ENCODE measurements at places on chromosomes 6 and 20. TPM values are rescaled to one million over a fixed set of nuclear protein-coding genes. Genes with fewer than 3 reads are reported as not detected.

Gene RNF144B
- total RNA-seq, result 0.05 TPM

GRCh38 chr20:1786486-1786885 is 108.7 kb upstream of the SIRPA start:
- DNase-seq, result no peak
- H3K27me3 ChIP-seq, result peaks cover 5% of the 10 kb centered on the region
- H3K4me1 ChIP-seq, result no peaks in the 10 kb centered on the region
- no peak overlapping the region for H3K4me3 ChIP-seq
- H3K36me3 ChIP-seq, result no peaks in the 10 kb centered on the region
- no peak overlapping the region for H3K27ac ChIP-seq

Gene ABHD16B
- total RNA-seq, result not detected

Gene VWA7
- total RNA-seq, result 0.28 TPM

Gene MRAP2
- 20.3 TPM for total RNA-seq

DNA sequence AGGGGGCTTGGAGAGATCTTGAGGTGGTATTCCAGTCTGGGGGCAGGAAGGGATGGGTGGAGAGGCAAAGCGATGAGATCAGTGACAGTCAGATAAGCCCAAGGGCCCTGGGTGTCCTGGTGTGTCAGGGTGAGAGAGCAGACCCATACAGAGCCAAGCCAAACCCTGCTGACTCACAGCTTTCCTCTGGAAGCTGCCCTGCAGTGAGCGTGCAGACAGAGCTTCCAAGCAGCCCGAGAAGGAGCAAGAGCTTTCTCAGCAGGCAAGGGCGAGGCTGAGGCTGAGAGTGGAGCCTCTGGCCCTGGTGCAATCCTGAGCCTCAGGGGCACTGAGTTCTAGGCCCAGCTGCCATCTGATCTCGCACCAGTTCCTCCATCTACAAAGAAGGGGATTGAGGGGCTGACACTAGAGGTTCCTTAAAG is 91.1 kb upstream of the HIVEP1 start:
- no peaks in the 10 kb centered on the region for H3K36me3 ChIP-seq
- no peak for DNase-seq
- no peaks in the 10 kb centered on the region for H3K4me1 ChIP-seq
- H3K4me3 ChIP-seq, result no peak overlapping the region

DNA sequence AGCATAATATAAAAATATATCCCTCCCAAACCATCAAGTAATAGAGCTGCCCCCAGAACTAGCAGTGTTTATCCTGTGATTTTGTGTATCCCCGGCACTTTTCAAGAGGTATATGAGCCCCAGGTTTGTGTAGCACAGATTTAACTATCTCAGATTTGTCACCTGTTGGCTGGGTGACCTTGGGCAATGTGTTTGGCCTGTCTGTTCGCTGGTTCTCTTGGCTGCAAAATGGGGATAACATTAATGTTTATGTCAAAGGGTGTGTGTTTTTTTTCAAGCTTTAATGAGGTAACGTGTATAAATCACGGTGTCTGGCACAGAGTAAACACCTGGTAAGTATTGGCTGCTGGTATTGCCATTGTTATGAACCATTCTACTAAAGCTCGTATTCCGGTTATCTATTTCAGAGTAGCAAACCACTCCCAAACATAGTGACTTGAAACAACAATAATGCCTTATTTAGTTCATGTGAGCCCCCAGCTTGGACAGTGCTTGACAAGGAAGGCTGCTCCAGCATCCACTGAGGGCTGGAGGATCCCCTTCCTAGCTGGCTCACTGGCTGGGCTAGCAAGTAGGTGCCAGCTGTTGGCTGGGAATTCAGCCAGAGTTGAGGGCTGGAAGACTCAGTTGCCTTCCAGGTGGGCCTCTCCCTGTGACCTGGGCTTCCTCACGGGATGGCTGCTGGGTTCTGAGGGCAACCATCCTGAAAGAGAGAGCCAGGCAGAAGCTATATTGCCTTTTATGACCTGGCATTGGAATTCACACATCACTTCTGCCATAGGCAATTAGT is 36.2 kb downstream of the PDRG1 start:
- no peaks in the 10 kb centered on the region for H3K4me1 ChIP-seq
- no peaks in the 10 kb centered on the region for H3K36me3 ChIP-seq
- no peak overlapping the region for H3K4me3 ChIP-seq
- no peak for DNase-seq
- no peak overlapping the region for H3K27ac ChIP-seq
- peaks cover 26% of the 10 kb centered on the region for H3K27me3 ChIP-seq

DNA sequence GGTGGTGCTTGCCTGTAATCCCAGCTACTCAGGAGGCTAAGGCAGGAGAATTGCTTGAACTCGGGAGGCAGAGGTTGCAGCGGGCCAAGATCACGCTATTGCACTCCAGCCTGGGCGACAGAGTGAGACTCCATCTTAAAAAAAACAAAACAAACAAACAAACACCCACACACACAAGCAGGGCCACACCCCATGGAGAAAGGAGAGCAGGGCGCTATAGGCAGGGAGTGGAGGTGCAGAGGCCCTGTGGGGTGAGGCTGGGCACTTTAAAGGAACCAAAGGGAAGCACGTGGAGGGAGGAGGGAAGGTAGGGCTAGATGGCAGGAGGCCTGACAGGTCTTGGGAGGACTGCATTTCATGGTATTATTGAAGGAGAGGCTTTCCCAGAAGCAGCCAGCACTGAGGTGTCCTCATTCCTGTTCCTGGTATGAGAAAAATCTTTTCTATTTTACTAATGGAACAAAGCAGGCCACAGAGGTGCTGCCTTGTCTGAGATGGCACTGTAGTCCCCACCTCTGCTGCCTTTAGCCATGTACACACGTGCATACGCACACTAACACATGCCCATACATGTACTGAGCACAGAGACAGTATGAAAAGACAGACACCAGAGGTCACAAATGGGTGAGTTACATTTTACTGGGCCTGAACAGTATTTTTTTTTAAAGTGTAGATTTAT is 44.0 kb downstream of the BCAS4 start:
- no peaks in the 10 kb centered on the region for H3K36me3 ChIP-seq
- DNase-seq, result no peak
- peaks cover 4% of the 10 kb centered on the region for H3K4me1 ChIP-seq
- H3K27me3 ChIP-seq, result no peaks in the 10 kb centered on the region

DNA sequence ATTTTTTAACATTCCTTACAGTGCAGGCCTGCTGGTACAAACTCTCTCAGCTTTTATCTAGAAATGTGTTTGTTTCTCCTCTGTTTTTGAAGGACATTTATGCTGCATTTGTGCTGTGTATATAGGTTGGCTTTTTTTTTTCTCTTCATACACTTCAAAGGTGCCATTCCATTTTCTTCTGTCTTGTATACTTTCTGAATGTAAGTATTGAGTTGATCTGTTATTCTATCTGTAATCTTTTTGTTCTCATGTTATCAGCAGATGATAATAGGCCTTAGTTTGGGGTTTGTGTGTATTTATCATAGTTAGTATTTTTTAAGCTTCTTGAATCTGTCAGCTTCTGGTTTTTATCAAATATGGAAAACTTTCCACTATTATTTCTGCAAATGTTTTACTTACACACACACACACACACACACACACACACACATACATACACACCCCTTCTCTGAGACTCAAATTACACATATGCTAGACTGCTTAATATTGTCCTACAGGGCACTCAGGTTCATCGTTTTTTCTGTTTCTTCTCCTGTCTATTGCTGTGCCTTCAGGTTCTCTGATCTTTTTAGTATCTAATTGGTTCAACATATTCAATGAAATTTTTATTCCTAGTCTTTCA is 74.6 kb downstream of the RPP40 start:
- DNase-seq, result no peak
- no peak overlapping the region for H3K4me3 ChIP-seq
- H3K36me3 ChIP-seq, result no peaks in the 10 kb centered on the region
- H3K27me3 ChIP-seq, result no peaks in the 10 kb centered on the region

DNA sequence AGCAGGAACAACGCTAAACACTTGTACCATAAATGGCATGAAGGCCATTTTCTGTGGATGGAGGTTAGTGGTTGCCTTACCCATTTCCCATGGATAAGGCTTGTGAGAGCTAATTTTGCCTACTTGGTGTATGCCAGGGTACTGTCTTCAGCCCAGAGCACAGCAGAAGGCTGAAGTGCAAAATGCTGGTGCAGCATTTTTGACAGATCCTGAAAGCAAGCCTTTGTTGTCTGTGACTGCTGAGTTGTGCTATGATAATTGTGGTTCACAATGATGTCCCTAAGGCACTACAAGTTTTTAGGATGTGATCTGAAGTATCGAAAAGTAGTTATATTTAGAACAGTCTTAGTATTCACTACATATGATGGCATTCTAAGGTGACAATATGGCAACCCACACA is 14.7 kb upstream of the HMGN3 start:
- no peak overlapping the region for H3K27ac ChIP-seq
- H3K27me3 ChIP-seq, result no peaks in the 10 kb centered on the region
- no peak overlapping the region for H3K4me3 ChIP-seq
- no peaks in the 10 kb centered on the region for H3K36me3 ChIP-seq
- H3K4me1 ChIP-seq, result no peaks in the 10 kb centered on the region

GRCh38 chr6:118589649-118590365 is 41.7 kb downstream of the PLN start:
- no peak overlapping the region for H3K4me3 ChIP-seq
- no peak for DNase-seq
- no peaks in the 10 kb centered on the region for H3K36me3 ChIP-seq
- H3K4me1 ChIP-seq, result no peaks in the 10 kb centered on the region
- no peak overlapping the region for H3K27ac ChIP-seq

DNA sequence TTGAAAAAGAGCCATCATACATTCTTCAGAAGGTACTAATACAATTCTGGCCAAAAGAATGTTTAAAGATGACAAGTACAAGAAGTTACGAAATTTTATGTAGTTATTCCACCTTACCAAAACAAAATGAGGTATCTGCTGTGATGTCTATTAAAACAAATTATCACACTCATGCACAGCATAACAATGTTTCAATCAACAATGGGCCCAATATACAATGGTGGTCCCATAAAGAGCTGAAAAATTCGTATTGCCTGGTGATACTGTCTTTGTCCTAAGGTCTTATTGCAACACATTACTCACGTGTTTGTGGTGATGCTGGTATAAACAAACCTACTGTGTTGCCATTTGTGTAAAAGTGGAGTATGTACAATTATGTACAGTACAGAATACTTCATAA is 3.6 kb upstream of the NUP153 start:
- peaks cover 9% of the 10 kb centered on the region for H3K4me1 ChIP-seq
- DNase-seq, result no peak
- H3K4me3 ChIP-seq, result no peak overlapping the region
- H3K27me3 ChIP-seq, result no peaks in the 10 kb centered on the region

DNA sequence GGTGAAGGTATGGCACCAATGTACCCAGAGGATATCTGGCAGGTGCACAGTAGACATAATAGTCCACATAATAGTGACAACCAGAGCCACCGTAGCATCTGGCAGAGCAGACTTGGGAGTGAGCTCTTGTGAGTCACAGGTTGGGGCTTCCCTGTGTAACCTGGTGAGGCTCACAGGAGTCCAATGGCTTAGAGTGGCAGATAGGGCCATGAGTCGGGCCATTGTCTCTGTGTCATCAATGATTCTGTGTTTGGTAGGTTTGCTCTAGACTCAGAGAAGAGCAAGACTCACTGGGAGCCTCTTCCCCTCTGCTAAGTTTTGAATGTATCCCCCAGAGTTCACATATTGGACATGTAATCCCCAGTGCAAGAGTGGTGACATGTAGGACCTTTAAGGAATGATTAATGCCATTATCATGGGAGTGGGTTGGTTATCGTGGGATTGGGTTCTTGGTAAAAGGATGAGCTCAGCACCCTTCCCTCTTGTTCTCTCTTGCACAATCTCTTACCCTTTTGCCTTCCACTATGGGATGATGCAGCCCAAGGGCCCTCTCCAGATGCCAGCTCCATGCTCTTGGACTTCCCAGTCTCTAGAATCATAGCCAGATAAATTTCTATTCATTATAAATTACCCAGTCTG is 22.6 kb upstream of the SIRPA start:
- no peaks in the 10 kb centered on the region for H3K36me3 ChIP-seq
- DNase-seq, result no peak
- no peaks in the 10 kb centered on the region for H3K4me1 ChIP-seq
- no peak overlapping the region for H3K4me3 ChIP-seq

Gene PRPH2
- total RNA-seq, result 2.1 TPM

Gene TEAD3
- 8.4 TPM for total RNA-seq

Gene ECT2L
- not detected for total RNA-seq

Gene SGK2
- total RNA-seq, result 0.23 TPM

Gene CLVS2
- total RNA-seq, result not detected

- no peak for DNase-seq
- H3K27me3 ChIP-seq, result peaks cover 33% of the 10 kb centered on the region
- H3K27ac ChIP-seq, result no peak overlapping the region
- no peaks in the 10 kb centered on the region for H3K4me1 ChIP-seq
- H3K4me3 ChIP-seq, result no peak overlapping the region
Observed at GRCh38 chr20:61778495-61778863, 287.2 kb downstream of the TAF4 start.

Gene MYCT1
- total RNA-seq, result not detected

GRCh38 chr6:105474234-105474633 is 71.4 kb upstream of the PREP start:
- H3K27me3 ChIP-seq, result no peaks in the 10 kb centered on the region
- peak; percentile 53 for DNase-seq
- no peak overlapping the region for H3K27ac ChIP-seq
- H3K4me1 ChIP-seq, result no peaks in the 10 kb centered on the region
- no peak overlapping the region for H3K4me3 ChIP-seq

DNA sequence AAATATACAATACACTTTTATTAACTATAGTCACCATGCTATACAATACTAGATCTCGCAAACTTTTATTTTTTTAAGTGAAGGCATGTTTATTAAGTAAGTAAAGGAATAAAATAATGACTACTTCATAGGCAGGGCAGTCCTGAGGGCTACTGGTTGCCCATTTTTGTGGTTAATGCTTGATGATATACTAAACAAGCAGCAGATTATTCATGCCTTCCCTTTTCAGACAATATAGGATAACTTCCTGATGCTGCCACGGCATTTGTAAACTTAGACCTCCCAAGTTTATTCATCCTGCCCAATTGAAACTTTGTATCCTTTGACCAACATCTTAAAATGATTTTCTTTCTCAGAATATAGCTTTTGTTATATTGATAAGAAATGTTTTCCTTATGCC is 24.7 kb upstream of the HIVEP1 start:
- no peaks in the 10 kb centered on the region for H3K36me3 ChIP-seq
- no peak overlapping the region for H3K4me3 ChIP-seq
- no peak for DNase-seq
- H3K27me3 ChIP-seq, result no peaks in the 10 kb centered on the region

GRCh38 chr20:59735486-59735885 is 131.1 kb downstream of the PHACTR3 start:
- H3K4me1 ChIP-seq, result no peaks in the 10 kb centered on the region
- H3K27me3 ChIP-seq, result peaks cover 20% of the 10 kb centered on the region
- H3K27ac ChIP-seq, result no peak overlapping the region
- DNase-seq, result no peak
- H3K36me3 ChIP-seq, result no peaks in the 10 kb centered on the region

DNA sequence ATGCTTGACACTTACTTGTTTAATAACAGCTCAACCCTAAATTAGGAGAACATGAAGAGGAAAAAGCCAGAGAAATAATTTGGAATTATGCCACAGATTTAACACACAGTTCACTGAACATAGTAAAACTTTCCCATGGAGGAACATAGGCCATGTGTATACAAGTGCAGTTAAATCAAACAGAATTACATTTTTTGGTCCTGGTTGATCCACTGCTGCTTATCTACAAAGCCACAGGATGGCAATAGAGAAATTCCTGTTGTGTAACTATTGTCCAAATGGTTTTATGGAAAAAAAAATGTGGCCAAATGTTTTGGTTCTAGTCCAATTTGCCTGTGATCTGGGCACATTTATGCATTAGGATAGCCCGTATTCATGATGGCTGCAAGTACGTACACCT is 136.8 kb downstream of the ALDH8A1 start:
- H3K4me1 ChIP-seq, result no peaks in the 10 kb centered on the region
- H3K27me3 ChIP-seq, result no peaks in the 10 kb centered on the region
- no peak overlapping the region for H3K27ac ChIP-seq
- H3K4me3 ChIP-seq, result no peak overlapping the region

Gene TRIM31
- total RNA-seq, result not detected
